Fibroblast of lung (primary cell): ENCODE measurements at places on chromosomes 13 and 19. TPM values are rescaled to one million over a fixed set of nuclear protein-coding genes. Genes with fewer than 3 reads are reported as not detected.

The LGALS14 gene
- total RNA-seq: not detected in 2 replicates

The ZBTB7A gene
- total RNA-seq: 11.8 and 17.7 TPM in 2 replicates

The FFAR1 gene
- not detected in 2 replicates for total RNA-seq

The CEACAM16 gene
- under 0.01 TPM in 1 of 2 replicates, not detected in the other for total RNA-seq

The LRRC4B gene
- total RNA-seq: 0.17 and 0.26 TPM in 2 replicates

The KRTDAP gene
- not detected in 2 replicates for total RNA-seq

The FARP1 gene
- 21.6 and 50.9 TPM in 2 replicates for total RNA-seq

The TMEM150B gene
- total RNA-seq: not detected in 2 replicates

The CD37 gene
- total RNA-seq: not detected in 2 replicates

The LAIR1 gene
- total RNA-seq: not detected in 2 replicates

The PRTN3 gene
- not detected in 2 replicates for total RNA-seq

The KIR3DL1 gene
- not detected in 2 replicates for total RNA-seq

The LGALS7 gene
- total RNA-seq: not detected in 2 replicates

The KLK7 gene
- not detected in 2 replicates for total RNA-seq

The IZUMO2 gene
- total RNA-seq: not detected in 2 replicates

The MTUS2 gene
- not detected in 2 replicates for total RNA-seq

The ADAMTS10 gene
- total RNA-seq: 11.2 and 13.1 TPM in 2 replicates

The LIM2 gene
- not detected in 2 replicates for total RNA-seq

The LRRC63 gene
- under 0.01 and 0.17 TPM in 2 replicates for total RNA-seq

The NDFIP2 gene
- 35.2 and 39.1 TPM in 2 replicates for total RNA-seq

The KIR2DL4 gene
- not detected in 2 replicates for total RNA-seq

The KCNJ14 gene
- total RNA-seq: 0.26 and 0.50 TPM in 2 replicates

The ZNF562 gene
- 28.6 and 32.4 TPM in 2 replicates for total RNA-seq
